A549 treated with Hydrocortisone at 1 μM for 4 hours (cell line): ENCODE measurements at places on chromosomes 4 and X. TPM values are rescaled to one million over a fixed set of nuclear protein-coding genes. Genes with fewer than 3 reads are reported as not detected.

Gene COPS4
- 23.3 to 35.0 TPM (median 24.9 TPM) in 5 replicates for total RNA-seq

Gene PDE5A
- 0.28 to 0.47 TPM (median 0.39 TPM) in 5 replicates for total RNA-seq

Gene GABRB1
- not detected in 5 replicates for total RNA-seq

Gene RENBP
- 0.10 to 0.36 TPM (median 0.18 TPM) in 4 of 5 replicates, not detected in the other for total RNA-seq

Gene OPHN1
- 1.4 to 2.4 TPM (median 1.6 TPM) in 5 replicates for total RNA-seq

Gene TREX2
- total RNA-seq, result 1.2 to 1.8 TPM (median 1.5 TPM) in 5 replicates

Gene REST
- 6.4 to 12.0 TPM (median 7.8 TPM) in 5 replicates for total RNA-seq

Gene FAM47A
- not detected in 5 replicates for total RNA-seq

Gene GCNA
- 1.5 to 2.0 TPM (median 1.9 TPM) in 5 replicates for total RNA-seq

Gene ERCC6L
- total RNA-seq, result 10.3 to 15.0 TPM (median 11.2 TPM) in 5 replicates

Gene TGIF2LX
- not detected in 5 replicates for total RNA-seq

Gene NXF3
- 0.08 to 0.09 TPM (median 0.09 TPM) in 3 of 5 replicates, not detected in the others for total RNA-seq

Gene SMIM43
- total RNA-seq, result 0.21 to 0.48 TPM (median 0.25 TPM) in 5 replicates

Gene KCNE5
- total RNA-seq, result 0.09 to 0.20 TPM (median 0.13 TPM) in 3 of 5 replicates, not detected in the others

Gene ING2
- 7.4 to 10.0 TPM (median 9.4 TPM) in 5 replicates for total RNA-seq

Gene SEC31A
- total RNA-seq, result 77.9 to 98.5 TPM (median 85.5 TPM) in 5 replicates

Gene GLRA3
- total RNA-seq, result 0.01 TPM in 1 of 5 replicates, not detected in the others

Gene PAGE1
- 0.29 TPM in 1 of 5 replicates, not detected in the others for total RNA-seq

Gene KLHL13
- total RNA-seq, result 0.20 to 0.29 TPM (median 0.21 TPM) in 5 replicates

Gene AR
- 2.7 to 3.8 TPM (median 3.2 TPM) in 5 replicates for total RNA-seq

Gene FGB
- 15.4 to 24.5 TPM (median 19.2 TPM) in 5 replicates for total RNA-seq

Gene TIMM17B
- total RNA-seq, result 85.6 to 110 TPM (median 100 TPM) in 5 replicates

Gene MAGIX
- 2.4 to 3.8 TPM (median 3.5 TPM) in 5 replicates for total RNA-seq

Gene CT45A3
- total RNA-seq, result 0.26 TPM in 1 of 5 replicates, not detected in the others

Gene SGCB
- 16.8 to 21.7 TPM (median 18.1 TPM) in 5 replicates for total RNA-seq

Gene PGAM4
- 0.17 to 0.37 TPM (median 0.22 TPM) in 4 of 5 replicates, not detected in the other for total RNA-seq

Gene MAGEA2
- total RNA-seq, result 0.06 to 0.29 TPM (median 0.07 TPM) in 3 of 5 replicates, not detected in the others

Gene GLOD5
- not detected in 5 replicates for total RNA-seq

Gene GLRB
- 0.71 to 0.96 TPM (median 0.90 TPM) in 5 replicates for total RNA-seq

Gene ACE2
- 0.05 to 0.06 TPM in 2 of 5 replicates, not detected in the others for total RNA-seq

Gene C4orf50
- not detected in 5 replicates for total RNA-seq

Gene MAGEB2
- not detected in 5 replicates for total RNA-seq

Gene PTTG2
- total RNA-seq, result not detected in 5 replicates

Gene SH2D1A
- not detected in 5 replicates for total RNA-seq

Gene F9
- total RNA-seq, result not detected in 5 replicates

Gene ART3
- not detected in 5 replicates for total RNA-seq

Gene DOK7
- total RNA-seq, result 0.23 to 0.66 TPM (median 0.30 TPM) in 5 replicates

Gene CTAG1A
- total RNA-seq, result not detected in 5 replicates

Gene SPIN2B
- total RNA-seq, result 9.2 to 10.0 TPM (median 9.4 TPM) in 5 replicates

Gene SYNPO2
- 0.68 to 1.1 TPM (median 1.0 TPM) in 5 replicates for total RNA-seq

Gene NAP1L3
- total RNA-seq, result 0.20 to 0.46 TPM (median 0.35 TPM) in 5 replicates

Gene TLL1
- 0.13 to 0.22 TPM (median 0.21 TPM) in 5 replicates for total RNA-seq

Gene SPANXA1
- total RNA-seq, result 0.20 to 0.23 TPM in 2 of 5 replicates, not detected in the others

Gene GAGE12J
- not detected in 5 replicates for total RNA-seq

Gene TCEAL2
- total RNA-seq, result not detected in 5 replicates

Gene RAB9B
- total RNA-seq, result 0.02 to 0.05 TPM (median 0.05 TPM) in 4 of 5 replicates, not detected in the other

Gene TENM3
- 0.92 to 1.6 TPM (median 1.5 TPM) in 5 replicates for total RNA-seq

Gene ASB5
- total RNA-seq, result 0.03 to 0.06 TPM in 2 of 5 replicates, not detected in the others

Gene PALLD
- total RNA-seq, result 52.3 to 95.8 TPM (median 66.2 TPM) in 5 replicates

Gene FREM3
- not detected in 5 replicates for total RNA-seq

Gene XAGE1B
- 193 to 247 TPM (median 207 TPM) in 5 replicates for total RNA-seq

Gene CT47B1
- total RNA-seq, result not detected in 5 replicates

Gene NDNF
- not detected in 5 replicates for total RNA-seq

Gene MAPK10
- 0.23 to 0.74 TPM (median 0.53 TPM) in 5 replicates for total RNA-seq

Gene CFAP47
- total RNA-seq, result 0.02 TPM in 1 of 5 replicates, not detected in the others

Gene NOX1
- 0.05 to 0.15 TPM (median 0.10 TPM) in 4 of 5 replicates, not detected in the other for total RNA-seq
